ENCODE measurements at places on chromosomes 1 and 21. TPM values are rescaled to one million over a fixed set of nuclear protein-coding genes. Genes with fewer than 3 reads are reported as not detected.

DNA sequence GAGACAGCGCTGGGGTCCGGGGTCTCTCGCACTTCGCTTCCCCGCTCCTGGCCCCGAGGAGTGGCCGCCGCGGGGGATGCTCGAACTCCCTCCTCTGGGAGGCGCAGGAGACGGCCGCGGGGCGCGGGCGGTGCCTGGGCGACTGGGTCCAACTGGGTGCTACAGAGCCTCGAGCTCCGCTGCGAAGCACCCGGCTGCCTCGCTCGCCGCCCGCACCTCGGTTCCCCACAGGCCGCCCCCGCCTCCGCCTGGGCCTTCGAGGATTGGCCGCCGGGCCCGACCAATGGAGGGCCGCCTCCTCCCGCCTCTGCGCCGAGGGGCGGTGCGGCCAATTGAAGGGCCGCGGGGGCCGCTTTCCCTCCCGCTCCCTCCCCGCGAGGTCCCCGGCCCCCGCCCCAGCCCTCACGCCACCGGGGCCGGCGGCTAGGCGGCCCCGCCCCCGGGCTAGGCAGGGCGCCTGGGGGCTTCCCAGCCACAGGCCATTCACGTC lies at the start of gene CNN3:
Gene CNN3, minus strand, starts transcription at position 196 of the 490 bp plus-strand sequence. CDS start 216 bp downstream, outside the sequence.
- peak; percentile 97 for DNase-seq

DNA sequence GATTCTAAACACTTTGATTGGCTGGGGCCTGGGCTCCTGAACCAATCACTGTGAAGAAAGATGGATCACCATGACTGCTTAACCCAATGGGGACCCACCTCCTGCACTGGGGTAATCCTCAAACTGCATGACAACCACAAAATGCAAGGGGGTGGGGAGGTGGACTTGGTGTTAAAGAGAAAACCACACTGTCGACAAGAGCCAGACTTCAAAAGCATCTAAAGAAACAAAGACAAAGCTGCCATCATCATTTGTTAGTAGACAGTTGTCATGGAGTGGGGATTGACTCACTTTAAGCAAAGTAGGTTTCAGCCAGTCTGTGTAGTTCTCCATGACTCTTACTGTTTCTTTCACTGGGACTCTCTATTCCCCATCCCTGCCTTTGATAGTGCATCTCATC lies 433.8 kb downstream of the PLPP3 start:
- DNase-seq = no peak

- DNase-seq = peak; percentile 44
Observed at GRCh38 chr1:198771563-198772153, 132.8 kb downstream of the PTPRC start.

DNA sequence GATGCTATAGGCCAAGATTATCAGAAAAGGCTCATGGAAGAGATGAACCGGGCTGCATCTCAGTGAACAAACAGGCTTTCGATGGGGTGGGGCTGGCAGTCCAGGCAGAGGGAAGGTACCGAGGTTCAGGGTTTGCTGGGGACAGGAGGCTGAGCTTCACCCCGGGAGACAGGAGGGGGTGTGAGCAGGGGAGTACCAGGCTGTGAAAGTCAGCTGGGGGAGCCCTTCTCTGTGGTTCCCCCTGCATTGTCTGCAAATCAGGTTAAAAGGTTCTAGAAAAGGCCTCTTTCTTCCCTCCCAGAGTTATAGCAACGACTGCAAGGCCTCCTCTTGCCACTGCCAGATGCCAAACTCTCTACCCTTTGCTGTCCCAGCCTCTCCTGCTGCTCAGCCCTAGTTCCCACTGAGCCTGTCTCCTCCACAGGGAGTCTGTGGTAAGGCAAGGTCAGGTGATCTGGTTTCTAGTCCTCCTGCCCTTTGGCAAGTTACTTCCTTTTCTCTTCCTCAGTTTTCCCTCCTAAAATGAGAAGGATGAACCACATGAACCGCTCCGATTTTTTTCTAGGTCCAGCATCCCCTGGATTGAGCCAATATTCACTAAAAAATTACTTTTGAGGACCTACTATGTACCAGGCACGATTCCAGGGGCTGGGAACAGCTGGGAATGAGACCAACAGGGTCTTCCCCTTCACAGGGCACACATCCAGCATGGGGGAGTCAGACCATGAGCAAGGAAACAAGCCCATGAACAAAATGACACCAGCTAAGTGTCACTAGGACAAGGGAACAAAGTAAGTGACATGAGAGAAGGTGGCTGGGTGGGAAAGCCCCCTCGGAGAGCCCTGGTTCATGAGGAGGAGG lies 7.2 kb downstream of the LAD1 start:
- no peak for DNase-seq

- DNase-seq = no peak
Observed at GRCh38 chr1:8989821-8990220, 36.4 kb downstream of the SLC2A7 start.

Gene C1orf94
- not detected for total RNA-seq

Gene FBXO2
- total RNA-seq = 122 TPM

Gene ILDR2
- 3.4 TPM for total RNA-seq
